Lower lobe of right lung (tissue), 2 donors: ENCODE measurements at places on chromosomes 16 and 17.

- DNase-seq = no peak
Observed at GRCh38 chr16:15770107-15770506, 86.7 kb downstream of the MYH11 start.

DNA sequence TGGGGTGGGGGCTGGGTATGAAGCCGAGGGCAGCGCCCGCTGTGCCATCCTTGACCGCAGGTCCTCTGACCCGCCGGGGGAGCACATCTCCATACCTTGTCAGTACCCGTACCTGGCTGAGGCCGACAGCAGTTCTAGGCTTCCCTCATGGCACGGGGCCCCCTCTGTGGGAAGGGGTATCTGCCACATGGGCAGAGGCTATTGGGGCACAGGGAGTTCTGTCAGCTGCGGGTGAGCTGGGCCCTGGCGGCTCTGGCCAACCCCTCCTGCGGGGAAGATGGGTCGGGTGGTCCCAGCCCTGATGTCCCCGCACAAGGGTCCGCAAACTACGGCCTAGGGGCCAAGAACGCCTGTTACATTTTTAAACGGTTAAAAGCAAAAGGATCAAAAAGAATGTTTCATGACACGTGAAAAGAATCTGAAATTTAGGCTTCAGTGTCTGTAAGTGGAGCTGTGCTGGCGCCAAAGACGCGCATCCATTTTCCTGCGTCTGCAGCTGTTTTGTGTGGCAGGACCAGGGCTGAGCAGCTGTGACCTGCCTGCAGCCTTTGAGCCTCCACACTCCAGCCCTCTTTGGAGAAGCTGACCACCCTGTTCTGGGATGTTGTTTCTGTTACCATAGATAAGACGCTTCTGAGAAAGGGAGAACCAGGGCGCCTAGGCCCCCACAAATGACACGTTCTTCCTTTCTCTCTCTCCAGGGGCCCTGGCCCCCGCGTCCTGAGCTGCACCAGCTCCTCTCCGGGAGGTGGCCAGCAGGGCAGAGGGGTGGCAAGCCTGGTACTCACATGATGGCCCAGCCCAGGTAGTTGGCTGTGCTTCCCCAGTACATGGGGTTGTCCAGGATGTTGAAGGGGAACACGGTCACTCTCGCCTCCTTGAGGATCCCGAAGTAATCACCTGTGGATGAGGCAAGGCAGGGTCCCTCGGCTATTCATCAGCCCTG, 12.7 kb upstream of the RASD1 start:
- peak; percentile 30 for DNase-seq

GRCh38 chr17:50508573-50509460, 578 bp downstream of the MYCBPAP start:
- DNase-seq = no peak

DNA sequence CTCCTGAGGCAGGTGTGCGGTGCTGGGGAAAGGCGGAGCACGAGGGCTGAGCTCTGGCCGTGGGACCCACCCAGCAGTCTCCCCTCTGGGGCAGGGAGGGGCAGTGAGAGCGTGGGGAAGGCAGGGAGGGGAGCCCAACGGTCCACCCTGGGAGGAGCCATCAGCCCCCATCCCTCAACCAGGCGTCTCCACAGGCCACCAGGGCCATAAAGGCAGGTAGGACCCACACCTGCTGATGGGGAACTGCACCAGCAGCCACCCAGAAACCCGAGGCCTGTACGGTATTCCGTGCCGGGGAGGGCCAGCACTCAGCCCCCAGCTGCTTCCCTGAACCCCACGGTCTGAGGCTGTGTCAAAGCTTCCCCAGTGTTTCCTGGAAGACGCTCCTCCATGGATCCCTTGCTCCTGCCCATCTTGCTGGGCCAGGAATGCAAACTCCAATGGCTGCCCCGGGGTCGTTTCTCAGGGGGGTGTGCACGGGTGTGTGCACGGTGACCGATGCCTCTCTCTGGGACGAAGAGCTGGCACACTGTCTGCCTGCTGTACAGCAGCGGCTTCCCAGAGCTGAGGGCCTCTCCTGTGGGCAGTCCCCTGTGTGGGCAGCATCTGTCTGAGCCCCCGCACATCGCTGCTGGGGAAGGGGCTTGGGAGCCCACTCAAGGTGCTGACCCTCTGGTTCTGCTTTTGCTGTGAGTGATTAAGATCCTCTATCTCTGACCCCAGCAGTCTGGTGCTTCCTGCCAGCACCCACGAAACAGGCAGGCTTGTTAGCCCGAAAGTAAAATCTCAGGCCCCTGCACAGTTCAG, 17.2 kb upstream of the METRNL start:
- peak; percentile 36 for DNase-seq

- DNase-seq = no peak
Observed at GRCh38 chr17:39219647-39220154, 6.0 kb downstream of the STAC2 start.

DNA sequence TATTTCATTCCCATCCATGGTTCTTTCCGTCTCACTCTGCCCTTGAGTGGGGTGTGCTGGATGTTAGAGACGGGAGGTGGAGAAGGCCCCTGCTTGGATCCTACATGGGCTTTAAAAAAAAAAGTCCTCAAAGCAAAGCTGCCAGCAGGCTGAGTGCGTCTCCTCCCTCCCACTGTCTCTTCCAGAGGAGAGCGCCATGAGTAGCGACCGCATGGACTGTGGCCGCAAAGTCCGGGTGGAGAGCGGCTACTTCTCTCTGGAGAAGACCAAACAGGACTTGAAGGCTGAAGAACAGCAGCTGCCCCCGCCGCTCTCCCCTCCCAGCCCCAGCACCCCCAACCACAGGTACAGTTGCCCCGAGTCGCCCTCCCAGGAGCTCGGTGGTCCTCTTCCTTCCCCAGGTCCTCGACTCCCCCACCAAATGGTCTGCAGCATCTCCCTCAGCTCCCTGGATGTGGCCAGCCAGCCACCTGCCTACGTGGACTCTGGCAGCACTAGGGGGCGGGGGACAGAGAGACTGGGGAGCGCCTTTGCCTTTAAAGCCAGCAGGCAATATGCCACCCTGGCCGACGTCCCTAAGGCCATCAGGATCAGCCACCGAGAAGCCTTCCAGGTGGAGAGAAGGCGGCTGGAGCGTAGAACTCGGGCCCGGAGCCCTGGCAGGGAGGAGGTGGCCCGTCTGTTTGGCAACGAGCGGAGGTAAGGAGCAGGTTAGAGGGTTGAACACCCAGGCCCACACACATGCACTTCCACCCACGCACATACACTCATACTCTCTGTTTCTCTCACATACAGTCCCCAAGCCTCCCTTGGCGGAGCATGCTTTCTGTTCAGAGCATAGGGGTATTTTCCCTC, 68.2 kb downstream of the PLD6 start:
- peak; percentile 30 for DNase-seq

GRCh38 chr17:11506635-11507034, 91.6 kb upstream of the DNAH9 start:
- no peak for DNase-seq

DNA sequence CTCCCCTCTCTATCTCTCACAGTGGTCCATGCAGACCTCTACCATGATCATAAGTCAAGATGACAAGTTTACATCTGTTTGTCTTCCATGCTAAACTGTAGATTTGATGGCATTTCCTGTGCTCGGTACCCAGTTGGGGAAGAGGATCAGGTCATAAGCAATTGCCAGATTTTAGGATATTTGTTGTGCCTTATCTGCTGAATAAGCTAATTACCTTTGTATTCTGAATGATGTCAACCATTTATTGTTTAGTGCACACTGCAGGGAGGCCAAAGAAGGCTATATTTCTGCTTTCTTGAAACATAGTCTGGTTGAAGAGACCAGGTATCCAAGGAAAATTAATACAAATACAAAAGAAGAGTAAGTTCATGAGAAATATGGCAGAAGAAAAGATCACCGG, 5.8 kb upstream of the ALDOC start:
- no peak for DNase-seq

GRCh38 chr17:45052052-45052772, 780 bp upstream of the DCAKD start:
- DNase-seq = peak; percentile 55

DNA sequence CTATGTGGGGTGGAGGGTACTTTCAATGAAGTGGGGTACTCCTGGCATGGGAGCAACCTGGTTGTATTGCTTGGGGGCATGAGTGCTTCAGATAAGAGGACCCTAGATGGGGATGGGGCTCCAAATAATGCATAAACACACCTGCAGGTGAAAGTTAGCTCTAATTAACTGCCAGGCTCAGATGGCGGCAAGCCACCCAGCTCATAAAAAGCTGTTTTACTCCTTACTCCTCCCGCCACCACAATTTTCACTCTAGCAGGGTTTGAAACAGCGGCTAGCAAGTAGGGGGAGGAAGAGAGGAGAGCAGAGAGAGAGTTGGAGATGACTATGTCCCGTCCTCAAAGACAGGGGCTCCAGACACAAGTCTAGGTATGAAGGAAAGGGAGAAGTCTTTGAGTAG, 117.7 kb upstream of the WSCD1 start:
- no peak for DNase-seq
